ENCODE measurements at places on chromosomes 11 and 22.
A peak's percentile ranks its signal among the peaks of the same experiment; 100 is the strongest.

DNA sequence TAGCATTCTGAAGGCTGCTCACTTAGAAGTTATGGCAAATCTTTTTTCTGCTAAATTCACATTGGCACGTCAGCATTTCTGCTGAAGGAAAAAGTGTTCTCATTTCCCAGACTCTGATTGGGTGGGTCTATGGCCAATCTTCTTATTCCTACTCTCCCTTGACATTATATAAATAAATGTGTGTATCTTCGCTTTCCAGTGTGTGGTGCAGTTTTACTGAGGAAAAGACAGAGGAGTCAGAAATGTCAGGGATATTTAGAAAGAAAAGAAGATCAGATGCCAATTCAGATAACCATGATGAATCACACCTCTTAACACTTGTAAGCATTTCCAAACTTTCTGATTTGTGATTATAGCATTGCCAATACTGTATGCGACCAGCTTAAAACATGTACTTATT lies 3.2 kb upstream of the BDNF start:
- DNase-seq = no peak

GRCh38 chr11:33375688-33376311 lies 118.6 kb downstream of the HIPK3 start:
- no peak for DNase-seq

- DNase-seq = no peak
These were observed 9.8 kb downstream of the LRRC74B start for GRCh38 chr22:21055564-21055834.

DNA sequence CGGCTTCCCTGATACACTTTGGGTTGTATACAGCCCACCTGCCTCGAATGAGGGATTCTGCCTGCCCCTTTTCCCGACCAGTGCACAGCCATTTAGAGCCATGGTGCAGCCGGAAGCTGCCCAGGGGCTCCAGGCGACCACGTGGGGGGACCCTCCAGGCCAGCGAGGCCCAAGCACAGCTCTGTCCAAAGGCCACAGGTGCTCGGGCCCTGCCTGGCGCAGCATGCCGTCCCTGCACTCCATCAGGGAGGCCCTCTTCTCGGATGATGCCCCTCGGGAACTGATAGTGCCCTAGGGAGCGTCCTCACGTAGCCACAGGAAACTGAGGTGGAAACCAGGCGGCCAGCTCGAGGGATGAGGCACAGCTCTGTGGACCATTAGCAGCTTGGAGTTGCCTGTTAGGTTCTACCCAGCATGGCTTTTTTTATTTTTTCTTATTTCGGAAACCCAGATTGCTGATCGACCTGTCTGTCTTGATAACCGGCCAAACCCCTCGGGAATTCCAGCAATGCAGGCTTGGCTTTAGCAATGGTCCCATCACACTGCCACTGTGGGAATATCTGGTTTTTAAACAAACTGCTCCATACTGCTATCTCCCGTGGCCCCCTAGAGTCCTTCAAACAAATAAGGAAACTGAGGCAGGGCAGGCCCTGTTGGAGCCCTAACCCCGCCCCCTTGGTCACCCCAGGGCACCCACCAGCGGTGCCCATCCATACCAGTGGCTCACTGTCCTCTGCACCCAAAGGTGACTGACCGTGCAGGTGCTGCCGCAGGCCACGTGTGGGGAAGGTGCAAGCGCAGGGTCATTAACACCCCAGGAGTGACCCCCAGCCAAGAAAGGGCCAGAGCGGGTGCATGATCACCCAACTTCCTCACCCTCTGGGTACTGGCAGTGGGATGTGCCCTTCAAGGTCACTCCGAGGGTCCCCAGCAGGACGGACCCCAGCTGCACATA lies 8.0 kb downstream of the ANO1 start:
- DNase-seq = no peak

DNA sequence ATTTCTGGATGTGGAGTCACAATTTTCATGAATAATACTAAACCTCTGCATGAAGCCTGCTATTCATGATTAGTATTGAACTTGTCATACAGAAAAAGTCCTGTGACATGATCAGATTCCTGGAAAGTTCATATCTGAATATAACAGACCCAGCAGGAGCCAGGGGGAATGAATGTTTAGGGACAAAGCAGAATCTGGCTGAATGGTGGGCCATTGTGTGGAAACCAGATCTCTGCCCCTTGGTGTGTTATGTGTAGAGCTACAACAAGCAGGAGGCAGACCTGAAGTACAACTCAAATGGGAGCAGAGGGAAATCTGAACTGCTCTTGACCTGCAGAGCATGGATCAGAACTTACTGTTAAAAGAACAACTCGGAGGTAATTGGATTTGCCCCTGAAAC lies 30.3 kb downstream of the KREMEN1 start:
- no peak for DNase-seq

GRCh38 chr11:40445391-40445790 lies 1014.1 kb downstream of the LRRC4C start:
- DNase-seq = no peak

- no peak for DNase-seq
These were observed 43.8 kb downstream of the FBLN1 start for GRCh38 chr22:45546333-45547015.

- DNase-seq = no peak
These were observed 14.5 kb downstream of the ART5 start for GRCh38 chr11:3627291-3627690.

DNA sequence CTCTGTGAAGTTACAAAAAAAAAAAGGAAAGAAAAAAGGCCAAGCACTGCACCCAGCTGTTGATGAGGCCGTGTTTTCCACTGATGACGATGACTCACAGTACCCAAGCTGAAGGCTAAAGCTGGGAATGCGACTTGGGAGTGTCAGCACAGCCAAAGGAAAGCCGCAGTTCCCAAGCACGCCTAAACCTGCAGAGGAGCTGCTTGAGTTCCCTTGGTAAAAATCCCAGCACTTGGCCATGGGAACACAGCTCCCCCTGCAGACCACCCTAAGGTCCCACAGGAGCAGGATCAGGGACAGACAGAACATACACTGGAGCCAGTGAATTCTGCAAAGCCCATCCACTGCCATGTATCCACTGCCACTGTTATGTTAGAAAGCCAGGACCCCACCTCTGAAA lies 39.9 kb downstream of the SERGEF start:
- no peak for DNase-seq

GRCh38 chr11:66225066-66225465 lies 43.4 kb upstream of the RAB1B start:
- no peak for DNase-seq

GRCh38 chr22:44482776-44483175 lies 15.3 kb downstream of the RTL6 start:
- no peak for DNase-seq

- DNase-seq = no peak
These were observed 264.1 kb upstream of the PLET1 start for GRCh38 chr11:112524798-112525197.

DNA sequence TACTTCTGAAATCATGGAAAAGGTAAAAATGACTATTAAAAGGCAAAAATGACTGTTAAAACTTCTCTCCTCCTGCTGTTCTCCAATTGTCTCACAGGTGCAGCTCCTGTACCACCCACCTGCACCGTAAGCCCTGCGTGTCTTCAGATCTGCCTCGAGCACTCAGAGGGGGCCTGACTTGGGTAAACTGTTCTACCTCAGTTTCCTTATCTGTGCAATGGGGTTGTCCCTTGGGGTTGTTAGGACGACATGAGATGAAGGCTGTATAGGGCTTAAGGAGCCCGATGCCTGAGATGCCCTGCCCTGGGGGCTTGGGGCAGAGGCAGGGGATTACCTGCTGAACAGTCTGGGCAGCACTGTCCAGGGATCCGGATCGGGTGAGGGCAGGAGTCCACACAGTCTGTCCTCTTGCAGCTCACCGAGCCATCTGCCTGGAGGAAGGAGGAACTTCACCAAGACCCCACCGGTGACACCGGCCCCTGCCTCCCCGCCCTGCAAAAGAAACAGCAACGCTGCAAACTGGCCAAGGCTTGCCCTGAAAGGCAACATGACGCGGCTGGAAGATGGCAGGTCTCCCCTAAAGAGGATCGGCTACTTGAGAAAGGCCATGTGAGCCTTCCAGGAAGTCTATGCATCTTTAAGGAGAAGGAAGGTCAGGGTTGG lies 26.4 kb downstream of the VWCE start:
- DNase-seq = no peak

- peak; percentile 30 for DNase-seq
These were observed 545 bp upstream of the TIRAP start for GRCh38 chr11:126282361-126282735.

- no peak for DNase-seq
These were observed 133.4 kb downstream of the BBOX1 start for GRCh38 chr11:27174021-27174420.

Data from activated T-cell treated with anti-CD3 and anti-CD28 coated beads for 24 hours (primary cell).